ENCODE measurements at places on chromosomes 11 and 22. TPM values are rescaled to one million over a fixed set of nuclear protein-coding genes. Genes with fewer than 3 reads are reported as not detected.

The RIC3 gene
- total RNA-seq: not detected

The SCGB1A1 gene
- total RNA-seq: not detected

The BARX2 gene
- not detected for total RNA-seq

The USP28 gene
- 22.1 TPM for total RNA-seq

The EFCAB6 gene
- 0.50 TPM for total RNA-seq

The OTOG gene
- total RNA-seq: not detected

The MRGPRX3 gene
- not detected for total RNA-seq

The SPON1 gene
- 0.45 TPM for total RNA-seq

The CATSPERZ gene
- not detected for total RNA-seq

The UNC93B1 gene
- 16.6 TPM for total RNA-seq

The ATM gene
- 21.7 TPM for total RNA-seq

The CASP5 gene
- total RNA-seq: not detected

The SLC5A12 gene
- total RNA-seq: not detected

The GPR83 gene
- total RNA-seq: not detected

The ZC3H12C gene
- total RNA-seq: 10.9 TPM

The C11orf91 gene
- total RNA-seq: not detected

The NPAS4 gene
- not detected for total RNA-seq

Measured in bronchus fibroblast of lung (primary cell).